Esophagus squamous epithelium (tissue), 5 donors: ENCODE measurements at places on chromosomes 1 and 21.

GRCh38 chr1:8736927-8737326 is 80.5 kb downstream of the RERE start:
- no peak for DNase-seq

- no peak for DNase-seq
Observed at GRCh38 chr1:216458812-216459211, 35.6 kb upstream of the USH2A start.

DNA sequence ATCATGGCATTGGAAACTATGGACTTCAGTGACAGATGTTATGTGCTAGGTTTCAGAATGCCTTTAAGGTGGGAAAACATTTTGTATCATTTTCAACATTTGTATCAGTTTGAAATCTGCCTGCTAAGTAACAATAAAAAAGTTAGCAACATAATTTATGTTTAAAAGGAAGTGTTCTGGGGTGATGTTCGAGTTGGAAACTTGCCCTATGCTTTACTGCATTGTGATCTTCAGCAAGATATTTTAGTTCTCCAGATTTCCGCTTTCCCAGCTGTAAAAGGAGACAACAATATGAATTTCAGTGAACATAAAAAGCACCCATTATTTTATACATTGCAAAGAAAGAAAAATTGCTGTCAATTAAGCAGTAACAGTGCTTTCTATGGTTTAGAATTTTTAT is 187.4 kb downstream of the DISC1 start:
- no peak for DNase-seq

DNA sequence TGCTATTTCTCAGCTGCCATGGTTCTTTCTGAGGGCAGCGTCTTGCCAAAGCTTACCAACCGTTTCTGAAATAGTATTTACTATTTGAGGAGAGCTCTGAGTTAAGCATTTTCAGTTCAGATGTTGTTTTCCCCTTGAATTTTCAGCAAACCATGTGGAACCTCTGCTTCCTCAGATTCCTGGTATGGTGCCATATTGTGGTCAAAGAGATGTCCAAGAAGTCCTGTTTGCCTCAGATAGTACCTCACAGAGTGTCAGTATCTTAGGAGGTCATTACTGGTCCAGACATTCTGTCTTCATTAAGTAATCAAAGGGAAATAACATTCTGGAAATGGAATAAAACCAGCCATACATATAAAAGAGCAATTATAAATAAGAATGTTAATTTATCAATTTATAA is 36.6 kb downstream of the VANGL2 start:
- DNase-seq = no peak

DNA sequence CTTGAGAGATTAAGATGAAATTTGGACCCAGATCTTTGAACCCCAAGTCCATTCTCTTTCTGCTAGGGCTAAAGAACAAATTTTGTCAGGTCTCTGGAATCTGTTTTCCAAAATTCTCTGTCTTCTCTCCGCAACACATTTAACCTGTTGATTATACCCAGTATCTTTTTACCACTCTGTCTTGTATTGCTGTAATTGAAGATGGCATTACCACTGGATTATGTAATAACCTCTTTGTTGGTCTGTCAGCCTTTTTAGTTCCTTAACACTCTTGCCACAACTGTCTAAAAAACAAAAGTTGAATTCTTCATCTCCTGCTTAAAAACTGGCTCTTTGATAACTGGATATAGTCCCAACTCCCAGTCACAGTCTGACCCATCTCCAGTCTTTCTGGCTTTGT is 3.0 kb downstream of the SRP9 start:
- no peak for DNase-seq

- DNase-seq = no peak
Observed at GRCh38 chr21:46325073-46325912, 1.3 kb downstream of the PCNT start.

- DNase-seq = no peak
Observed at GRCh38 chr1:42937836-42938644, 20.6 kb downstream of the SLC2A1 start.

DNA sequence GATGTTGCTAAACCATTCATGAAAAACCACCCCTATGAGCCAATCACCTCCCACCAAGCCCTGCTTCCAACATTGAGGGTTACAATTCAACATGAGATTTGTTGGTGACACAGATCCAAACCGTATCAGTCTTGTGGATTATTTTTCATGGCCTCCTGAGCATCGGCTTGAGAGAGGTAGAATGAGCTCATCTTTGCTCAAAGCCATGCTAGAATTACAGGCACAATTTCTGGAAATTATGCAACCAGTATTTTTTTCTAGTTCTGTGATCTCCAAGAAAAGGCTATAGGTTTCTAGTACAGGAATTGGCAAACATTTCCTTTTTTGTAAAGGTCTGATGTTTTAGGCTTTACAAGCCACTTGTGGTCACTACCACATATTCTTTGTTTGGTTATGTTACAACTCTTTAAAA is 219.4 kb downstream of the DUSP10 start:
- no peak for DNase-seq

- no peak for DNase-seq
Observed at GRCh38 chr1:203619091-203619780, 7.4 kb upstream of the ATP2B4 start.

DNA sequence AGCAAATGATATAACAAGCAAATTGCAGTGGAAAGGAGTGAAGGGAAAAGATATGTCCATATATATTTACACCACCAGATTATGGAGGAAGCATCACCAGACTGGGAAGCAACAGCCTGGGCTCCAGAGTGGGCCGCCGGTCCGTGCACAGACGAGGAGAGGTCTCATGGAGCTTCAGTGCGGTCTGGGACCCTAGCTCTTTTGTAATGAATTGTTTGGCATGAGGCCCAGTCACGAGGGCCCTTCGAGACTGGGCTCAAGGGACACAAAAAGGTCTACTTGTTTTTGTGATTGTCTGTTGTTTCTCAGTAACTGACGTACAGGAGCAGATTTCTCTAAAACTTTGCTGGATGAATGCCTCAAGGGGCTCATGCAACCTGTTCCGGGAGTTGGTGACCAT is 12.9 kb upstream of the STUM start:
- DNase-seq = no peak

DNA sequence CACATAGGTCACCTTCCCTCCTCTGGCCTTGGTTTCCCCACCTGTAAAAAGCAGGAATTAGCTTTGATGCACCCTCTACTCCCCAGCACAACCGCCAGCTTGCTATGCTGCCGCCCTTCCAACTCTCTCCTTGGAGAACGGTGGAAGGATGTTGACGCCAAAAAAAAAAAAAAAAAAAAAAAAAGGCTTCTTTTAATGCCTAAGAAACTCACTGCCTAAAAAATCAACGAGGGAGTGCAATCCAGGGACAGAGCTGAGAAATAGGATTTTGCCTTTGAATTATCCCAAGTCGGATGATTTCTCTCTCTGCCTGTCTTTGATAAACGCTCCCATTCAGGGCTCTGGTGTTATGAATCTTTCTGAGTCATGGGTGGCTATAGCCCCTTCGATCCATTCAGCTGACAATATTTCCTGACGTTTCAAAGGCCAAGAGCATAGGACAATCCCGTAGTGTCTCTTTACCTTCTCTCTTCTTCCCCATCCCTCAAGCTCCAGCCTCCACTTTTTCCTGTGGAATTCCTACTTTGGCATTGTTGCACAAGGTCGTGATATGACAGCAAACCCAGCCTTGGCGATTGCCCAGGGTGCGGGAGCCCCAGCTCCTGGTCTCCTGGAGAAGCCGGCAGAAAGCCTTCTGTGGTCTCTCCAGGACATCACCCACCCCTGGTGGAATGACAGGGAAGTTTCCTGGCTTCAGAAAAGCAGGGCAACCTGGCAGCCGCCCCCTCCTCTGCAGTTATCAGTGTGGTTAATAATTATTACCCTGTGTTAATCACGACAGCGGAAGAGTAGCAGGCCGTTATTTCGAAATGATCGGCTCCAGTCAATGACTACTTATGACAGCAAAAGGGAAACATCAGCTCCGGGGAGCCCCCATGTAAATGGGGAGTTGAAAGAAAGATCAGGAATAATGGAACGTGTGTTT is 8.0 kb upstream of the PLXNA2 start:
- no peak for DNase-seq

- DNase-seq = no peak
Observed at GRCh38 chr1:36349241-36349671, 25.8 kb upstream of the EVA1B start.

DNA sequence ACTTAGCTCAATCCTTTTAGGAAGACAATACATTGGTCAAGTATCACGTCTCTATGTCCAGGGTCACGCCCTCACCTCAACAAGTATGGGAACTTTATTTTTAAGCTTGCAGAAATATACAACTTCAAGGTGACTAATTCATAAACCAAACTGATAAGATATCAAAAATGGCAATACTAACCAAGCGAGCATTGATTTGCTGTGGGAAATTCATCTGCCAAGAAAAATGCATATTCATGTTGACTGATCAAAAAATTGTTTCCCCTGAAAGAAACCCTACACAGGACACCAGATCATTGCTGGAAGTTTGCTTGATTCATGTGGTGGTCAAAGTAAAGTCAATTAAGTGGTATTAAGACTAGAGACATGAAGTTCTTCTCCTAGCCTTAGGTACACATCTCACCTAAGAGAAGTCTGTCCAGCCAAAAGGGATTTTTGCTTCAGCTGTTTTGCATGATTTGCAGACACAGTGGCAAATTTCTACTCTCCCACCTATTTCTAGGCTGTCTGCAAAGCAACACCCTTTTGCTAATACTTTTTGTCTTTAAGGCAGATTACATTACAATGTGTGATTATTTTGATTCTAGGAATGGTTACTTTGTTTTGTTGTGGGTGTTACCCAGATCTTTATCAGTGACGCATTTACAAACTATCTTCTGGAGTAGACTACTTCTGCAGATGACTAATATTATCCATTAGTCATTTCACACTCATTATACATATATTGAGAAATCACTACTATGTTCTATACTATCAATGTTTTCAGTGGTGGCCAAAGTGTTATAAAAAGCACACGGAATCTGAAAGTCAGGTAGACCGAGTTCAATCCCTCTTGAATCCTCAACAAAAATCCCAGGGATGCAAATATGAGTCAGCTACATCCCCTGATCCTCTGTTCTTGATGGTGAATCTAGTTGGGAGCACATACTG is 12.4 kb downstream of the SAMSN1 start:
- no peak for DNase-seq

DNA sequence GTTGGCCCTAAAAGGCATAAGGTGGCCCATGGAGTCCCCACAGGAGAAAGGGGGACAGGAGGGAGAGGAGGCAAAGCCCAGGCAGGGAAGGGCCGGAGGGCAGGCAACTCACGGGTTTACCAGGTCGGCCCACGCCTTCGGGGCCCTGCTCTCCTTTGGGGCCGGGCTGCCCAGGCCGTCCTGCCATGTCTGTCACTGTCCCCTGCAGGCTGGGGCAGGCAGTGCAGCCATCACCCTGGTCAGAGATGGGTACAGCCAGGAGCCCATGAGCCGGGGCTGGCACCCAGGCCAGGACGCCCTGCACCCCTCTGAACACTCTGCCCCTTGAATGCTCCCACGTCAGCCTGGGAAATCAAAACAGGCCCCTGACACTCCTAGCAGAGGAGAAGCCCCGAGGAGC is 19.8 kb downstream of the COL16A1 start:
- DNase-seq = no peak

DNA sequence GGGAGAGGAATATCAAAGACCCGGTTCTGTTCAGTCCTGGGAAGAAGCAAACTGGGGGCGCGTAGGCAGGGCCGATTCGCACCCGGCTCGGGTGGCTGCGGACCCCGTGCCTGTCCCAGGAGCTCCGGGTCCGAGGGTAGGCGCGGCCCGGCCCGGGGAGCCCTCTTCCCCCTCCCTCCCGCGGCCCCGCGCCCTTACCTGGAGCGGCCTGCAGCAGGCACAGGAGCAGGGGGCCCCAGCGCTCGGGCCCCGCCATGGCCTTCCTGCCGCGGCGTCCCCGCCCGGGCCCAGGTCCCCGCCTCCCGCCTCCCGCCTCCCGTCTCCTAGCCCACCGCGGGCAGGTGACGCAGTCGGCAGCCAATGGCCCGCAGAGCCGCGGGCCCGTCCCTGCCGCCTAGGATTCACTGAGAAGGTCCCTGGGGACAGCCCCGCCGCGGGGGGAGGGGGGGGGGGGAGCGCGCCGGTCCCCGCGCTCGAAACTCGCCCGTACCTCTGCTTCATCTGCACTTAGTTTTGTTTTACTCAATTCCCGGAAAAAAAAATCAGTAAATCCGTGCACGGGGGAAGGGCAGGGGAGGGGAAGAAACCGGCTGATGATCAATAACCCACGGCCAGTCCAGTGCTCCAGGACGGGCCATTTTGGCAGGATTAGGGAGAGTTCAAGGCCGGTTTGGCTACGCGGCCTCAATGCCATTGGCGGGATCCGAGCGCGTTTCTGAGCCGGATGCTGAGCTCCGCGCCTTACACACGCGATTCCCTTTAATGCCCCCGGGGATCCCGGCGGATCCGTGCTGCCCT is at the start of gene IFNLR1:
TSS of gene IFNLR1 (minus strand) at position 297 of the 798 bp plus-strand sequence. CDS start at position 256, 41 bp downstream.
- no peak for DNase-seq

- DNase-seq = no peak
Observed at GRCh38 chr1:206803221-206803730, 31.0 kb upstream of the IL10 start.

- no peak for DNase-seq
Observed at GRCh38 chr21:45333583-45334121, 46.0 kb upstream of the POFUT2 start.

DNA sequence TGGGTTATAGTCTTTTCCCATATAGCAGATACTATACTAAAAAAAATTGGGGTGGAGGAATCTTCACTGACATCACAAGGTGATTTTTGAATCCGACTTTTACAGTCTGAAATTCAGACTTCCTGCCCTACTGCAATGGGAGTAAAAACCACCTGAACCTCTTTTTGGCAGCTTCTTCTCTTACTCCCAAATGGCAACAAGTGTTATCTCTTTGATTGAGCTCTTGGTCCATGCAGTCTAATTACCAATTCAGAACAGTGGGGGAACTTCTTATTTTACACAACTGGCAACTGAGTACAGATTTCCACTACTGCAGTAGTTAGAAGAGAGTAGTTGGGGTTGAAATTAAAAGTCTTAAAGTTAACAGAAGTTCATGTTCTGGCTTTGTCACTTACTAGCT is 62.3 kb downstream of the MACF1 start:
- DNase-seq = no peak

DNA sequence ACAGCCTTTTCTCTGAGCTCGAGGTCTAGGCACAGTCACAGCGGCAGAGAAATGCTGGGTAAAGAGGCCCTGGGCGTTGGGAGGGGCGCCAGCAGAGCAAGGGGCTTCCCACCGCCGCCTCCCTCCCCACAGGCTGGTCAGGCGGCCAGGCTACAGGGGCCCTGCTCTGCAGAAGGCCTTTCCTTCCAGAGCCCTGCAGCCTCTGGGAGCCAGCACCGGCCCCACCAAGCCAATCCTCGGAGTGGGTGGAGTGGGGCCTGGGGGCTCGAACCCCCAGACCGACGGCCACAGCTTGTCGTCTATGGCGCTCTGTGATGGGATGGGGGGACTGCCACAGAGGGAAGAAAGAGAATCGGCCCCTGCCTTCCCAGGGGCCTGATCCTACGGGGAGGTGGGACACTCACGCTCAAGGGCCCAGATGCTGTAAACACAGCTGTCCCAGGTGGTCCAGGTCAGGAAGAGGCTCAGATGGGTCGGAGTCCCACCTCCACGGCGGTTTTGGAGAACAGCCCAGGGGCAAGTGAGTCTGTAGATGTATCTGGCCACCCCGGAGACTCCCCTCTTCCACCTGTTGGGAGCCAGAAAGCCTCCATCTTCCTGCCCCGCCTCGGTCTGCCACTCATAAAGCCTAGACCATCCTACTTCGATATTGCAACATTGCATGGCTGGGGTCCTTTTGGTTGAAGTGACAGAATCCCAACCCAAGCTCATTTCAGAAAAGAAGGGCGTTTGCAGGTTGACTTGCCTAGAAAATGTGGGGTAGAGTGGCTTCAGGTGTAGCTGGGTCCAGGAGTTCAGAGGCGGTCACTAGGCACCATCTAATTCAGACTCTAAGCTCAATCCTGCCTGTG is 95.6 kb downstream of the SIK1 start:
- DNase-seq = no peak

GRCh38 chr1:3978990-3979325 is 78.9 kb upstream of the C1orf174 start:
- no peak for DNase-seq
